ENCODE measurements at places on chromosomes 13 and 19.

DNA sequence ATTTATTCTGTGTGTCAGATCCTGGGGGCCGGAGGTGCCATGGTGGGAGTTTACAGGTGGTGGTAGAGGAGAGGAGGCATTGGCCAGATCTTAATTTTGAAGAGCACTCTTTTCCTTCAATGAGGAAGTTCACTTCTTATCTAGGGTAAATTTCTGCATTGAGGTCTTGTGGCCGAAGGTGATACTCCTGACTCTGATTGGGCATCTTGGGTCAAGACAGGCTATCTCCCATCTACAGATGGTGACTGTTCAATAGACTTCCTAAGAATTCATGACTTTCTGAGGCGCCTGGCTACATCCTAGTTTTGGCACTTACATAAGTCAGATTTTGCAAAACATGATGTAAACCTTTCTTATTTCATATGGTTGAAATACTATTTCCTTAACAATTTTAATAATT, 135.2 kb downstream of the SUCLA2 start:
- DNase-seq = no peak

- DNase-seq = no peak
Measured at GRCh38 chr13:99327126-99327525, 19.9 kb upstream of the GPR183 start.

DNA sequence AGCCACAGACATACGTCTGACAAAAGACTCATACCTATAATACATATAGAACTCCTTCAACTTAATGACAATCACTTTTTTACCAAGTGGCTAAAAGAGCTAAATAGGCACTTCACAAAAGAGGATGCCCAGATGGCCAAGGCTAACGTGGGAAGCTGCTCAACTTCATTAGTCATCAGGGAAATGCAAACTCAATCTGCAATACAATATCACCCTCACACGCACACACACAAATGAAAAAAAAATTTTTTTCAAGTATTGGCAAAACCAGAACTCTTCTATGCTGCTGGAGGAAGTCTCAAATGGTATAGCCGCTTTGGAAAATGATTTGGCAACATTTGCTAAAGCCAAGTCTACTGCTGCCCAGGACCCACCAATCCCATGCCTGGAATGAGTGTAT, 14.6 kb upstream of the DNMT1 start:
- no peak for DNase-seq

DNA sequence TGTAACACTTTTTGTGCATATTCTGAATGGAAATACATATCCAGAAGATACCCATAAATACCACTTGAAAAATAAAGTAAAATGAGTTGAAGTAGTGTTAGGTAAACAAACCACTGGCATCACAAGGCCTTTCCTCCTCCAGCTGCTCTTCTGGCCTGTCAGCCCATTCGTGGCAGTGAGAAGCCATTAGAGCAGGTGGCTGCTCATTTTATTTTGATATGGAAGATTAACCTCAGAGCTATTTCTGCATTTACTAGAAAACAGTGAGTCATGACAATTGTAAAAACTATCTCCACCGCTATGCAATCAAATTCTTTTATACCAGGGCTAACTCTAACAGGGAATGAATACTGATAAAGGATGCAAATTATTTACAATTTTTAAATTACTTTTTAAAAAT, 2898.1 kb downstream of the PCDH9 start:
- DNase-seq = no peak

DNA sequence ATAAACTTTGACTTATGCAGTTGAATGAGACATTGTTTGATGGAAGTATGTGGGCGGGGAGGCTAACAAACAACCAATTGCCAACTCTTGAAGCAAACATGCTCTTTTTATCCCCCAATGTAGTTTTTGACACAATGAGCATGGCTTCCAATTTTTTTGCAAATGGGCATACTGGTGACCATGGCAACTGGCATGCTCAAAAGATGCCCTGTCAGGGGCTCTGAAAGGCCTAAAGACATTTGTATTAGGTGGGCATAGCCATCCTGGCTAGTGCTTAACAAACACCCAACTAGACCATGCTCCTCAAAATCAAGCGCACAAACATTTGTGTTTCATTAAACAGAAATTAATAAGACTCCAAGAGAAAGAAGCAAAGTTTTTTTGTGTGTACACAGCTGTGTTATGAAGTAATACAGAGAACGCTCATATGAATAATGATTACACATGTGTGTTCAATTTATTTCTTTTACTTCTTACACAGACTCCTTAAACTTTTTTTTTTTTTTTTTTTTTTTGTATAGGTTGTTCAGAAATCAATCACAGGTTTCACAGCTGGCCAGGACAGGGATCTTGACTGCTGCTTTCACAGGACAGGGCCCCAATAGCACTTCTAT, 95.6 kb downstream of the DLEU7 start:
- DNase-seq = no peak

- no peak for DNase-seq
Measured at GRCh38 chr13:32212421-32212820, 102.7 kb downstream of the ZAR1L start.

DNA sequence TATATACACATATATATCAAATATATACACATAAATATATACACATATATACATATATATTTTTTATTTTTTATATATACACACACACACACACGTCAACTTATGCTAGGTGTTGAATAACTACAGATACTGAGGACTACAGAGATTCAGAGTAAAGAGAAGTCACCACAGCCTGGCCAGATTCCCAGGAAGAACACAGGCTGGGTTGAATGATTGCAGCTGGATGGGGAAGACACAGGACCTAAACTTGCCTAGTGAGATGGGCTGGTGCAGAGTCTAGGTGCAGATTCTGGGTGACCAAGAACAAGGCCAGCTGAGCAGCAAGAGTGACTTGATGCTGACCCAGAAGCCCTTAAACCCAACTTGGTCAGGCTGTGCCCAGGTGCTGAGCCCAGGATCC, 241.3 kb downstream of the KCTD12 start:
- DNase-seq = no peak

GRCh38 chr19:46101293-46101692, 23.2 kb downstream of the IGFL3 start:
- DNase-seq = no peak

- no peak for DNase-seq
Measured at GRCh38 chr13:30355384-30355699, 48.0 kb upstream of the KATNAL1 start.

- DNase-seq = no peak
Measured at GRCh38 chr13:99221567-99222239, 21.0 kb downstream of the UBAC2 start.

- no peak for DNase-seq
Measured at GRCh38 chr13:98584668-98585397, 7.9 kb upstream of the STK24 start.

DNA sequence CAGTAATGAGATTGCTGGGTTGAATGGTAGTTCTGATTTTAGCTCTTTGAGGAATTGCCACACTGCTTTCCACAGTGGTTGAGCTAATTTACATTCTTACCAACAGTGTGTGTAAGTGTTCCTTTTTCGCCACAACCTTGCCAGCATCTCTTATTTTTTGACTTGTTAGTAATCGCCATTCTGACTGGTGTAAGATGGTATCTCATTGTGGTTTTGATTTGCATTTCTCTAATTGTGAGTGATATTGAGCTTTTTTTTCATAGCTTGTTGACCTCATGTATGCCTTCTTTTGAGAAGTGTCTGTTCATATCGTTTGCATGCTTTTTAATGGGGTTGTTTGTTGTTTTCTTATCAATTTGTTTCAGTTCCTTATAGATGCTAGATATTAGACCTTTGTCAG, 245.0 kb downstream of the MTUS2 start:
- no peak for DNase-seq

- DNase-seq = peak; percentile 100
Measured at GRCh38 chr13:27533155-27533643, 82.8 kb upstream of the MTIF3 start.

DNA sequence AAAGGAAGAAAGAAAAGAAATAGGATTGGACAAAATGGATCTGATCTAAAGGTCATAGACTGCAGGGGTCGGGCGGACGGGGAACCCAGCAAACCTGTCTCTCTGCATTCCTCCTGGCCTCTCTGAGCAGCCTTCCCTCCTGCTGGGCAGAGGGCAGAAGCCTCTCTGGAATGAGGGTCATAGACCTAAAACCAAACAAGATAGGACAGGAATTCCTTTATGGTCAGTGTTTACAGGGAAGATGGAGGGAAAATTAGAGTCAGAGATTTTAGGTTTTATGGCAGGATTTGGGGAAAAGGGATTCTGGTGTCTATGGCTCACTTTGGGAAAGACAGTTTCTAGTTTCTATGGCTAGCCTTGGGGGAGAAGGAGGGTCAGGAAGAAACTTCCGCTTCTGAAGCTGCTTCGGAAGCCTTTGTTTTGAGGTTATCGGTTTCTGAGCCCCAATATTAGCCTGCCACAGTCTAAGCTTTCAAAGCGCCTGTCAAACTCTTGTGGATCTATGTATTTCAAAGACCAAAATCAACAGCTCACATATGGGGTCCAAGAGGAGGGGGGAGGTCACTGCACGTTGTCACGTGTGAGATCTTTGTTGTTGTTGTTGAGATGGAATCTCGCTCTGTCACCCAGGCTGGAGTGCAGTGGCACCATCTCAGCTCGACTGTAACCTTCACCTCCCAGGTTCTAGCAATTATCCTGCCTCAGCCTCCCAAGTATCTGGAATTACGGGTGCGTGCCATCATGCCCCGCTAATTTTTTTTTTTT, 18.9 kb upstream of the DPRX start:
- peak; percentile 68 for DNase-seq

GRCh38 chr19:21838646-21839045, 2.7 kb upstream of the ZNF43 start:
- no peak for DNase-seq
